ENCODE measurements at places on chromosomes 7 and 10. TPM values are rescaled to one million over a fixed set of nuclear protein-coding genes. Genes with fewer than 3 reads are reported as not detected.

- no peak for DNase-seq
These were observed 1.0 kb upstream of the CHST15 start for GRCh38 chr10:124094419-124094785.

DNA sequence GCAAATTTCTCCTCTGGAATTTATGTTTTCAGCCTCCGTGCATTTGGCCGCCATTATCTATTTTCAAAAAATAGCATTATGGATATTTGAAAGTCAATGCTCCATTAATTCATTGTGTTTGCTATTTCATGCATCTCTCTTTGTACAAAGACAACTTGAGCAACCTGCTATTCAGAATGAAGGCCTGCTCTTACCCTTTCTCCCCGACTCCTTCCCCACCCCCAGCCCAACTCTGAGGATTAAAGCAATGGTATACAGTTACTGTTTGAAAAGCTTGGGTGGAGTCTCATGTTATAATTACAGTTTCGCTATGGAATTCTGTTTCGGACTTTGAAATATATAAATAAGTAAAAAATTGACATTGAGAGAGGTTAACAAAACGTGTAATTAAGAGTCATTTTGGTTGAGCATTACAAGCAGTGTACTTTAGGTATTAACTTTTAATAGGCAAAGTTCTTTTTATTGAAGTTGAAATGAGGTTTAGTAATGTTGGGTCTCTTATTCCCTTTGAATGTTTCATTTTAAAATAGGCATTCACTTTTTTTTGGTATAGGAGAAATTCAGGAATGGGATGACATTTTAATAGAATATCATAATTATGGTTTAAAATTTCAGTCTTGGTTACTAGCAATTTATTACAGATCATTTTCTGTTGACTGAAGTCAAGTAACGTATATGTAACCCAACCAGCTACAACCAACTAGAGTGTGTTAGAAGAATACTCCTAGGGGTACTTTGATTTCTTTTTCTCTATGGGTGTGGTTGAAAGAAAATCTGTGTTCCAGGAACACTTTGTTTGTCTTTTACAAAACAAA is 93.1 kb downstream of the ARID5B start:
- no peak for DNase-seq

DNA sequence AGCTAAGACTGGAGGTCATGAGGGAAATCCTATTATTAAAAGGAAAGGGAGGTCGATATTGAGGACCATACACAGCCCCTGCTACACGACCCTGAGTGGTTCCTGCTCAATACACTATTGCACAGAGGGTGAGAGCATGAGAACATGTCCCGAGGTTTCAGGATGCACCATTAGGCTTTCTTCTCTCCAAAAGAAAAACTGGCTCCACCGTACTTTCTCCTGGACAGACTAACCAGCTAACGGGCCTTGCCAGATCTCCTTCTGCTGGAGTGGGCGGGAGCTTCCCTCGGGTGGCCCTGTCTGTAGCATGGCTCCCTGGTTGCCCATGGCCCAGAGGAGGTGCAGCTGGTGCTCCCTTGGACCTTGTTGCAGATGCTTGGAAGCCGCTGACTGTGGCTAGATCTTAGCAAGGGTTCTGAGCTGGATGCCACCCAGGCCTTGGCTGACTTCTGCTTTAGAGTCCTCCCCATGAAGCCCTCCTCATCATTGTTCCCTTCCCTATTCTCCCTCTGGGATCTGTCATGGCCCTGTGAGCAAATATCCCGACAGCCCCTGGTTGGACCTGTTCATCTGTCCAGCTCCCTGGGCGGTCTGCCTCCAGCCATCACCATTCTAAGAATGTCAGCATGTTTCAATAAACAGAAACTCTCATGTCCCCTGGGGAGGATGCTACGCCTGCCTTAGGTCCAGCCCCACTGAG is 52.9 kb upstream of the SHH start:
- peak; percentile 22 for DNase-seq

- peak; percentile 52 for DNase-seq
These were observed 16.3 kb downstream of the LIPA start for GRCh38 chr10:89235073-89235798.

DNA sequence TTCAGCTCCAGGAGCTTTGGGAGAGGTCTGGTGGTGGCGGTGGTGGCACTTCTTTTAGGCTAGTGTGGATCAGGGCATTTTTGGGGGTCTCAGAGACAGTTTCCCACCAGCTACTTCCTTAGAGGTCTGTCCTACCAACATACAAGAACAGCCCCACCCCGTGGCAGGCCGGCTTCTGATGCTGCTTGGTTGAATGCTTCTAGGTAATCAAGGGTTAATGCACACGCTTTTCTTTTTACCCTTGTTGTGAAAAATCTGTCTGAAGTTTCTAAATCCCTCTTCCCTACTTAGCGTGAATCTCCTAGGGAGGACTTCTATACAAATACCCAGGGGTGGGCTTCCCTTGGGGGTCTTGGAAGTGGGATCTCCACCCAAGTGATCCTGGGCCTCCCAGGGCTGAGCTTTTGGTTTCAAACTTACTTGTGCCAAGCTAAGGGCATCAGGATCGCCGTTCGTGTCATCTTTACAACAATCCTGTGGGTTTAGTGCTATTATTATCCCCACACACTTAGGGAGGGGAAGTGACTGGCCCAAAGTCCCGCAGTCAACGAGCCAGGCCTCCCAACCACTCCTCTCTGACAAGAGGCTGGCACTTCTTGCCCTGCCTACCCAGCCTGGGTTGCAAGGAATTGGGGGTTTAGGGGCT is 1.7 kb downstream of the SH2B2 start:
- no peak for DNase-seq

GRCh38 chr7:136533732-136534131 is 334.7 kb upstream of the CHRM2 start:
- no peak for DNase-seq

DNA sequence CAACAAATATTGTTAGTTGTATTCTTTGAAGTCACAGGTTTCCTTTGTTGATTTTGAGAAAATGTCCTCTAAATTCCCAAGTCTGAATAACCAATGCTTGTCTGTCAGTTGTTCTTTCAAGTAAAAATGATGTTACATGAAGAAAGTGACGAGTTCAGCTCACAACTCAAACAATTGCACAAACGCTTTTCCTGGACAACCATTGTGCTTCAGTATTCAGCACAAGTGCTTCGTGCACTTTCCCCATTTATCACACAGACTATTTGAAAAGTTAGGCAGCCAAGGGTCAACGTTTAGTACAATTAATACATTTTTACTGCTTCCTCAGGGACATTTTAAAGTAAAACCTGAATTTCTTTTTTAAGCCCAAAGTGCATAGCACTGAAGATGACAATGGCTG is 44.5 kb downstream of the CDK1 start:
- no peak for DNase-seq

GRM3 gene
- total RNA-seq = not detected

MYOF gene
- 339 TPM for total RNA-seq
